ENCODE measurements at places on chromosomes 11 and 22.
A peak's percentile ranks its signal among the peaks of the same experiment; 100 is the strongest.

GRCh38 chr11:73755670-73756069, 5.2 kb downstream of the RAB6A start:
- no peak for DNase-seq

DNA sequence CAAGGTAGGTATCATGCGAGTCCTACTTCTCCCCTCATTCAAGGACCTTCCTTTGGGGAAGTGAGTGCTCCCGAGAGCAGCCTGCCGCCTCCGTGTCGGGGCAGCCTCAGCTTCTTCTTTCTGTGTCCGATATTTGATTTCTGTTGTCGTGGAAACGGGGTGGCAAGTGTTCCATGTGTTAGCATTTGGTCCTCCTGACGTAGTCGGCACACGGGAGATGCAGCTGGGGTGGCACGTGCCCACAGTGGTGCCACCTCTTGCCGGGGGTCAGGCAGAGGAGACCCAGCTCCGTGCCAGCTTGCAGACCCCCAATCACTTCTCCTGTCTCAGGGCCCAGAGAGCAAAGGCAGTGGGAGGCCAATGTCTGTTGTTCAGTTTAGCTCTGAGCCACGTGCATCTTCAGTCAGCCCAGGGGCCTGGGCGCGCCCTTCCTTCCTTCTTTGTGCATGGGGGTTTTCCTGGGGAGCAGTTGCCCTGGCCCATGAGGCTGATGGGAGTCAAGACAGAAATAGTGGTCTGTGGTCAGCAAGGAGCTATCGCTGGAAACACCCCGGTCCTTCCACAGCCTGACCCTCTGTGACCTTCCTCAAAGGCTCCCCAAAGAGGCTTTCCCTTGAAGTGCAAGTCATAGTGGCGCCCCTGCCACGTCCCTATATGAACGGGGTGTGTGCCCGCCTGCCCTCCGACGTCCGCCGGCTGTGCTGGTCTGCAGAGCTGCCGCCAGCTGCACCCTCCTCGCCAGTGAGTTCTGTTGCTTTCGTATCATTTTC, 44.5 kb downstream of the PARVB start:
- DNase-seq: no peak

GRCh38 chr22:35192129-35192918, 65.0 kb upstream of the HMGXB4 start:
- DNase-seq: no peak

DNA sequence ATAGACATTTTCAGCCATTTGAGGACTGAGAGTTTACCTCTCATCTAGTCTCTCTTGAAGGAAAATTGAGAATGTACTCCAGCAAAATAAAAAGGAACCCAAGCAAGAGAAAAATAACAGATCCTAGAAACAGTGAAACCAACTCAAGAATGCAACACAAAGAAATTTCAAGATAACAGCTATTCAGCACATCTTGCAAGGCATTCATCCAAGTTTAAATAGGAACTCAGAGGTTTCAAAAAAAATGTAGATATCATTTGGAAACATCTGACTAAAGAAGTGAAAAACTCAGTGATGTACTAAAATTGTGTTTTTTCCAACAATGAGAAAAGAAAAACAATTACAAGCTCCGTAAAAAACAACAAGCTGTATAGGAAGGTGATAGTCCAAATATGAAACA, 76.4 kb downstream of the TMEM135 start:
- no peak for DNase-seq

DNA sequence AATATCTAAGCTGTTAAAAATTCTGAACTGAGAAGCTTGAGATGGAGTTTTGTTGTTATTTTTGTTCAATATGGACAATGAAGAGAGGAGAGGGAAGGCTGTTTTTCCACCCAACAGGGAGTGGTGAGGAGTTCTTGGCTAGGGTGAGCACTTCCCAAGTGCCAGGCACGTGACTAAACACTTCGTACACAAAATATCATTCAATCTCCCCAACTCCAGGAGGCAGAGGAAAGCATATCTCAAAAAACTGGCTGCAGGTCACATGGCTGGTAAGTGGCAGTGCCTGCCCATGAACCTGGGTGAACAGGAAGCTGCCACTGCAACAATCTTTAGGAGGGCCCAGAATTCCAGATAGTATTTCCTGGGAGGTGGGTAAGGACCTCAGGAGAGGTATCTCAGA, 11.6 kb downstream of the ELF5 start:
- no peak for DNase-seq

DNA sequence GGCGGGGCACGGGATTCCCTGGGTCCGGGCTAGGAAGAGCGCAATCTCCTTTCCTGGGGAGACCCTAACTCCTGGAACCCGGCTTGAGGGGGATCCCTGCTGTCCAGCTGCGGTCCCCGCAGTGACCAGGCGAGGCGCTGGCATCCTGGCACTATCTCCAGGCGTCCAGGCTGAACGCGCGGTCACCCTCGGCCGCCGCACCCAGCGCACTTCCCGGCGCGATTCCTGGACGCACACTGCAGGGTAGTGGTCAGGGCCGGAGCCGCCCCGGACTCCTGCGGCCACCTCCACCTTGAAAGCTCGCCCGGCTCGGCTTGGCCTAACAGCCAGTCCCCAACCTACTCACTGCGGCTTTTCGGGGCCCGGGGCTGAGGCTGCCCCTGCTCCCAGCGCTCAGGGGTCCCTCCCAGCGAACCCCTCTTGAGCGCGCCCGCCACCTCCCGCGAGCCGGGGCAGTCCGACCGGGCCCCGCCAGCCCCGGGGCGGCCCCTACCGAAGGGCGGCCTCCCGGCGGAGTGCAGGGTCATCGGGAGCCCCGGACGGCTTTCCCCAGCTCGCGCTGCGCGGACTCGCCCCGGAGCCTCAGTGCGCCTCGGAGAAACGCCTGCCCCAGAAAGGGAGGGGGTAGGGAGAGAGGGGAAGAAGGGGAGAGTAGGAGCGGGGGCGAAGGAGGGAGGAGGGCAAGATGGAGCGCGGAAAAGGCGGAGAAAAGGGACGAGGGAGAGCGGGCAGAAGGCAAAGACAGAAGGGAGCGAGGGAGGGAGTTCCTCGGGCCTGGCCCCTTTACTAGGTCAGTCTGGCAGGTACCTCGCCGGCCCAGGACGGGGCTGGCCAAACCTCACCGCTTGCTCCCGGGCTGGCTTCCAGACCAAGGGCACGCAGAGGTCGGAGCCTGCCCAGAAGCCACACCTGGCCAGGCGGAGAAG, 1.0 kb downstream of the POU2AF3 start:
- DNase-seq: peak; percentile 33

GRCh38 chr22:33163815-33164214, 105.6 kb upstream of the SYN3 start:
- DNase-seq: no peak

DNA sequence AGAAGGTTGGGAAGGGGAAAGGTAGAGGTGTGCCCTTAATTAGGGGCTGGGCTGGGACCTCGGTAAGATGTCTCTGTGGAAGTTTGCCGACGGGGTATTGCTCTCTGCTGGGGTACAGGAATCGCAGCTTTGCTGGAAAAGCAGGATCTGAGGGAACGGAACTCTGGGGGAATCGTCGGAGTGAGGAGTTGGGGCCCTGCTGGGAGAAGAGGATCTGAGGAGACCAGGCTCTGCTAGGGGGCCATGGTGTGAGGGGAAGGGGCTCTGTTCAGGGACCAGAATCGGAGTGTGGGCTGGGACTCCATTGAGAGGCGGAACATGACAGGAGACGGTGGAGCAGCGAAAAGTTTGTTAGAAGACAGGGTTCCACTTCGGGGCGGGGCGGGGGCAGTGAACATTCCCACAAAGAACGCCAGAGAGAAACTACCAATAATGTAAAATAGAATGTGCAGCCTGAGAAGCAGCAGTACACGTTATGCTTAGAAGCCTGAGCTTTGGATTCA, 456 bp downstream of the AAMDC start:
- DNase-seq: no peak

DNA sequence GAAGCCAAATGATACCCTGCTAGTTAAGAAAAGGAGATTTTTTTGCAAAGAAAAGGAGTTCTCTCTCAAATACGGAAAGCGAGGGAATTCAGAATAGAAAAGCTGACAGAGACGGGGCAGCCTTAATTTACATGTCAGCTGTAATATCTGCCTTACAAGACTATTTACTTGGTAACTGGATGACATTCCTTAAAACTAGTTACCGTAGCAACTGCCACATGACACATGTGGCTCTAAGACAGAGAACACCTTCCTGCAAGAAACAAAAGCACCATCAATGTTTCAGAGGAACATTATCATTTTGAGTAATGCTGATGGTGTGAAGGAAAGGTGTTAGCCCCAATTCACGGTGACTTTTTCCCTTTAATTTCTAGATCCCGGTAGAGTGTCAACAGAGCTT, 222.1 kb downstream of the LRRC4C start:
- no peak for DNase-seq

DNA sequence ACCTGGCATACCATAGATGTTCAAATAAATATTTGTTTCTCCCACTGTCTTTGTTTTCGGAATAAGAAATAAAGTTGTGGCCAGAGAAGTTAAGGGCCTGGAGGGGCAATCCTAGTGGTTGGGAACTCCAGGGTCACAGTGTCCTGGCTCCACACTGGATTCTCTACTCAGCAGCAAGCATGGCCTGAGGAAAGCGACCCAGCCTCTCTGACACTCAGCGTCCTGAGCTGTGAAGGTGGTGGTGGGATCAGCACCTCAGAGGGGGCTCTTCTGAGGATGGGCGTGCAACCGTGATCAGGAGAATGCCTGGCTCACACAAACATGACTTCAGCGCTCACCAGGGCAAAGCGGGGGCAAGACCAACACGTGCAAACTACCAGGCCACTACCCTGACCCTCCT, 59.9 kb downstream of the LARGE1 start:
- no peak for DNase-seq

DNA sequence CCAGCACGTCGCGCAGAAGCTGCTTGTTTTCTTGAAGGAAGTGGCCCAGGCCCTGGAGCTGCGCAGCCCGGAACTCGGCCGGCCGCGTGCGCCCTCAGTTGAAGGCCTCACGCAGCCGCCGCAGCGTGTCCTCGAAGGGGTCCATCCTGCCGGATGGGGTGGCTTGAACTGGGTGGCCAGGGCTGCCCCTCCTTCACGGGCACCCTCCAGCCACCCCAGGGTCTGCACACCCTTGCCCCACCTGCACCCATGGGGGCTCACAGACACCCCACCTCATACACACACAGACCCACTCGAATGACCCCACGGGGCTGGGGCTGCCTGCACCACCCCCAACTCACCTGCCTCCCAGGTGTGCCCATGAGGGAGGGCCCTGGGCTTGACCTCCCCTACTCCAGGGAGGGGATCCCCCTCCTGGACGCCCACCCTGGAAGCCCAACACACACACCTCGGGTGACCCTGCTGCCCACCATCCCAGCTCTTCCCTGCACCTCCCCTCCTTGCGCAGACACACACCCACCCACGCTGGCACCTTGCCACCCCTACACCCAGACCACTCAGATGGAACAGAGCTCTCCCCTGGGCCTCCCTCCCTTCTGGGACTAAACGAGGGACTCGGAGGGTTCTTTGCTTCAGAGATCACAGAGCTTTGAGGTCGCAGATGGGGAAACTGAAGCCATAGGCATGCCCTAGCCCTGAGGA, 6.8 kb downstream of the ALDH3B2 start:
- DNase-seq: no peak

DNA sequence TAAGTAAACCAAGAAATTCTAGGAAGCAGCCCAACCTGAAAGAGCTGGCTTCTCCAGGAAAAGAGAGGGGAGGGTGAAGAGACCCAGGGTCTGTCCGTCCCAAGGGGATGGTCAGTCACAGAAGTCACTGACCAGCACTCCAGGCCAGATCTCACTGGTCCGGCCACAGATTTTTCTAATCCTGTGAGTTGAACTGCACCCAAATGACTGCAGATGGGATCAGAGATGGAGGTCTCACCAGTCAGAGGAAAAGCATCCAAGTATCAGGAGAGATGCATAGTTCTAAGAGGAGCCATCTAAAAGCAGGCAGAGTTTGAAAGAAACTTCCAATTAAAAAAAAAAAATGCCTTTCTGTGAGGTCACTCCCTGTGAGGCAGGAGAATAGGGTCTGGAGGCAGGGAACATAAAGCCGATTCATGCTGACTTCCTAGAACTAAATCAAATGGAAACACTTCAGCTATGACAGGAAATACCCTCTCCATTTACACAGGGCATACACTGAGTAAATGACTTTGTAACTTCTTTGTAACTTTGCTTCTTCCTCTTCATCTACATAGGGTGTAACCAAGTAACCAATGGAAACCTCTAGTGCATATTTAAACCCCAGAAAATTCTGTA, 144.5 kb downstream of the CCDC34 start:
- DNase-seq: no peak

- no peak for DNase-seq
These were observed 5.8 kb upstream of the BRD1 start for GRCh38 chr22:49833340-49834007.

GRCh38 chr11:120307476-120307875, 17.6 kb upstream of the TLCD5 start:
- DNase-seq: no peak

GRCh38 chr22:23742505-23743264, 8.2 kb downstream of the ZNF70 start:
- no peak for DNase-seq

DNA sequence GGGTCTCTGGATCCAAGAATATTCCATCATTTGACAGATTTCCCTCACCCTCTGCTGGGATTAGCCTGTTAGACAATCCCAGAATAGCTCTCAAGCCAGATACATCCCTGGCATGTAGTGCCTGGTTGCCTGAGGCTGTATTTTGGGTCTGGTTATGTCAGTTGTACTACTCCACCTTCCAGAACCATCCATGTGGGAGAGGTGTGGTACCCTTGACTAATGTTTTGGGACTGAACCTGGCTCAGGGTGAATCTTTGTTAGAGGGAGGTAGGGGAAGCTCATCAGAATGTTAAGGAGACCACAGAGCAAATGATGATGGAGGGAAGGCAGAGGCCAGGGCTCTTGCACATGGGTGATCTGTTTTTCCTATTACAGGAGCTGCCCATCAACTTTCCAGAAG, 5.2 kb downstream of the C11orf52 start:
- DNase-seq: no peak

GRCh38 chr22:46357711-46358520, 22.4 kb downstream of the TRMU start:
- DNase-seq: no peak

DNA sequence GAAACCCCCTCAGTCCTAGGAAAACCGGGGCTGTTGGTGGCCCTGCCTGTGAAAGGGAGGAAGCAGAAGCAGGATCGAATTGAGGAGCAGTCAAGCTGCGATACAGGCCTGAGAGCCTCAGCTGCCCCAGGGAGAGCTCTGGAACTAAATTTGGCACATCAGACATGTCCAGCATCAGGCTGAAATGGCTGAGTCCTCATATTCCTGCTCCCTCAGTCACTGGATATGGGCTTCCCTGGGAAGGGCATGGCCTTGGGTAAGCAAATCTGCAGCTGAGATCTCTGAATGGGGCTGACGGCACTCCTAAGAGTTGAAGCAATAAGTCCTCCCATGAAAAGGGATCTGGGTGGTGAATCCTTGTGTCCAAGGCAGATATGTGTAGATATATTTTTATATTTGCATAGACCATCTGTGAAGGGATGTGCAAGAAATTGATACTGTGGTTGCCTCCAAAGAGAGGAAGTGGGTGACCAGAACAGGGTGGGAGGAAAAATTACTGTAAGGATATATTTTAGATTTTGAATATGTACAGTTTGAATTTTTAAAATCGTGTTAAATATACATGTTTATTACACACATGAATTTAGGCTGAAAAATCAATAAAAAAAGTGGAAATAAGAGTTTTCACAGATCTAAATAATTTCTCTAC, 45.5 kb downstream of the APIP start:
- no peak for DNase-seq

- DNase-seq: peak; percentile 11
These were observed 136.3 kb downstream of the ETS1 start for GRCh38 chr11:128450882-128451651.

All from hypothalamus (tissue), 51 donors.